BJ (cell line): ENCODE measurements at places on chromosomes 6 and 20. TPM values are rescaled to one million over a fixed set of nuclear protein-coding genes. Genes with fewer than 3 reads are reported as not detected.

The ASCC3 gene
- 30.4 and 58.0 TPM in 2 replicates for polyA plus RNA-seq

The TBC1D7 gene
- 18.6 and 20.2 TPM in 2 replicates for polyA plus RNA-seq

The GMPR gene
- 7.3 and 8.3 TPM in 2 replicates for polyA plus RNA-seq

The SRSF3 gene
- 177 and 292 TPM in 2 replicates for polyA plus RNA-seq

The POPDC3 gene
- polyA plus RNA-seq, result 8.6 and 18.9 TPM in 2 replicates

The BHLHE23 gene
- not detected in 2 replicates for polyA plus RNA-seq

The CTAGE9 gene
- not detected in 2 replicates for polyA plus RNA-seq

The RAB44 gene
- polyA plus RNA-seq, result 0.02 and 0.04 TPM in 2 replicates

The LRRC73 gene
- 0.15 and 0.33 TPM in 2 replicates for polyA plus RNA-seq
